ENCODE measurements at places on chromosomes 3 and 15.

DNA sequence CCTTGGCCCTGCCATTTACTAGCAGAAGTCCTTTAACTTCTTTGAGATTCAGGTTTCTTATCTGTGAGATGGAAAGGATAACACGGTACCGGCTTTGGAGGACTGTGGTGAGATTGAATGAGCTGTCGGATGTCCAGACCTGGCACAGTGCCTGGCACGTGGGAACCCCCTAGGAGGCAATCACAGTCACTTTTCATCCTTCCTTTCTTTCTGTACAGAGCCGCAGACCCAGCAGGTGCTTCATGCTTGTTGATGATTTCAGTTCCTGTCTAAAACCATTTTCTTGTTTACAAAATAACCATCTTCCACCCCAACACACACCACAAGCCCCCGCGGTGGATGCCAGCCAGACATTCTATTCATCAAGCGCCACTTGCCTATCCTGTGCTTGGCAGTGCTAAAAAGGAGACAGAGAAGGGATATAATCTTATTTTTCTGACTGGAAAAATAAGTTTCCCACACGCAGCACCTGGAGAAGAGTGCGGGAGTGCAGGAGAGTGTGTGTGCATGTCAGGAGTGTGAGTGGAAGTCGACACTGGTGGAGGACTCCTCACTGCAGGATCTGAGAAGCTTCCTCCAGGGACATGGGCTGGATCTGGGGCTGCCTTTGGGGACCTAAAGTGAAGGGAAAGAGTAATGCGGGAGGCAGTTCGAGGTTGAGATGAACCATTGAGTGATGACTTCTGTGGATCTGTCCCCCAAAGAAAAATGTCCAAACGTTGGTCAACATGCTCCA, 85.7 kb downstream of the ST6GAL1 start:
- DNase-seq, result no peak

GRCh38 chr15:68031404-68031803, 22.7 kb upstream of the PIAS1 start:
- no peak for DNase-seq

DNA sequence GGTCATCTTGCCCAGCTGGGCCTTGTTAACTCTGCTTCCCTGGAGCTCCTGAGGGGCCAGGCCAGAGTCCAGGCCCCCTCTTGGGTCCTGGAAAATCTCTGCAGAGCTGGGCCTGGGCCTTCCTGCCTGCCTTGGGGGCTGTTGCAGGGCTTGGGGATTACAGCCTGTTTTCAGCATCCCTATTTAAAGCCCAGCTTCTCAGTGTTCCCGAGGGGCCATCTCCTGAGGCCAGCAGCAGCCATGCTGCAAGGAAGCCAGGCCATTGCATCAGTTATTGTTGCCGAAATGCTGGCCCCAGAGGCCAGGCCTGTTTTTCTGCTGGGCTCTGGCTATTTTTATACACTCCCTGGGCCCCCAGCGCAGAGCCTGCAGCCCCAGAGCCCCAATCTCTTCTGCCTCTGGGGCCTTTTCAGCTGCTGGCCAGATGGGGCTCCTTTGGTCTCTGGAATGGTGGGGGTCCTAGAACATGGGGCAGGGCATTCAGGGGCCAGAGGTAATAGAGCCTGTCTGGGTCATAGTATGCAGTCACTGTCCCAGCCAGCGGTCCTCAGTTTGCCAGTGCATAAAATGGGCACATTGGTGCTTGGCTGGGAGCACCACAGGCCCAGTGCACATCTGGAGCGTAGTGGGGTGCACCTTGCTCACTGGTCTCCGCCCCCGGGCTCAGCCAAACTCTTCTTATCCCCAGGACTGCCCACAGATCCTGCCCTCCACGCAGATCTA, 28.5 kb downstream of the PLXNA1 start:
- DNase-seq, result no peak

- DNase-seq, result no peak
These were observed 407.3 kb upstream of the CBLB start for GRCh38 chr3:106276151-106276550.
